ENCODE measurements at places on chromosomes 11 and 22.
A peak's percentile ranks its signal among the peaks of the same experiment; 100 is the strongest.

DNA sequence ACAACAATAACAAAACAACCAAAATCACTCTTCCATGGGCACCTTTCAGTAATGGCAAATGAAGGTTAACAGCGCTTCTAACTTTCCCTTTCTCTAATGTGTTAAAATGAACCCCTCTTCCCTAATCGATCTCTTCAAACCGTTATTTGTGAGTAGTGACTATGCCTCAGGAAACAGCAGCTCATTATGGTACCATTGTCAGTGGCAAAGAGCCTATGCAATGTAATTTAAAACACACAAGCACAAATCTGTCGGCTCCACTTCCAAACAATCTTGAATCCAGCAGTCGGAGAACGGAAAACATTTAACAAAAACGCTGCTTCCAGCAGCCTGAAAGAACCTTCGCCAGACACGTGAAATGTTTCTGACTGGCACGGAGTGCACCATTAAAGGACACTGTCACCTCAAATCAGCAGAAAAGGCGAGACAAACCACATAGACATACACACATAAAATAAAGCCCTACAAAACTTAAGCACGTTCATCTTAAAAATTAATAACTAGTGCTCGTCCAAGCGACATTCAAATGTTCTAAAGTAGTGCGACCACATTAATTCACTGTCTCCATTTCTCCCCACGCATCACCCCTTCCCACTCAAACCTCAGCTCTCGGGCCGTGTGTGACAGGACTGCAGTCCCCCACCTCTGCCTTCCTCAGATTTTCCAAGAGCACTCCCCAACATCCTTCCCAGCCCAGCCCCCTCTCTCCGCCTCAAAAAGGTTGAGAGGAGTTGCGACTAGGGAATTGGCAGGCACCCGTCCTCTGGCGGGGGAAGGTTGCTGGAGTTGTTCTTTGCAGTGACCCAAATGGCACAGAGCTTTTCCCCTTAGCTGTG is 748 bp downstream of the RAB30 start:
- DNase-seq: no peak

- no peak for DNase-seq
Observed at GRCh38 chr11:96318850-96319249, 24.1 kb downstream of the MAML2 start.

DNA sequence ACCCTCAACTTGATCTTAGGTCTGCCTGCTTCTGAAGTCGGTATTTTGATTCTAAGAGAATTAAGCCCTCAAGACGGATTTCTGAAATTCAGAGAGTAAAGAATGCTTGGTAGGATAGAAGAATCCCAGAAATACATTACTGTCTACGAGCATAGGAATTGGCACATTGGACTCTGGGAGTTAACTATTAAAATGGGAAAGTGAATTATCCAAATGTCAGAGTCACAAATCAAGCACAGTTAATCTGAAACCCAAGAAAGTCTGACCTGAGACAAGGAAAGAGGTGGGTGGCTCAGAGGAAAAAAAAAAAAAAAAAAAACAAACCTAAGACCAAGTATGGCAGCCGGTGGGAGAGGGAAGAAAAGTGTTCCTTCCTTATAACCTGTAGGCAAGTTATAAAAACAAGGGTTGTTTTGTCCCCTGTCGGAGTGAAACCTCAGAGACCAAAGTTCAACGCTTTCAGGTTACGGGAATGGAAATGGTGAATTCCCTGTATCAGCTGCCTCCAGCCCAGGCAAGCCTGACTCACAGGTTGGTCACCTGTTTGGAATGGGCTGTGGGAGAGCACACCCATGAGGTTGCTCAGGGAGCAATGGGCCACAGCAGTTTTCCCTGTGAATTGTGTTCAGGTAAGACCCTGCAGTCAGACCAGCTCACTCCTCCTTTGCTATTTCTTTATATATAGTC is 139.0 kb downstream of the ETS1 start:
- no peak for DNase-seq

DNA sequence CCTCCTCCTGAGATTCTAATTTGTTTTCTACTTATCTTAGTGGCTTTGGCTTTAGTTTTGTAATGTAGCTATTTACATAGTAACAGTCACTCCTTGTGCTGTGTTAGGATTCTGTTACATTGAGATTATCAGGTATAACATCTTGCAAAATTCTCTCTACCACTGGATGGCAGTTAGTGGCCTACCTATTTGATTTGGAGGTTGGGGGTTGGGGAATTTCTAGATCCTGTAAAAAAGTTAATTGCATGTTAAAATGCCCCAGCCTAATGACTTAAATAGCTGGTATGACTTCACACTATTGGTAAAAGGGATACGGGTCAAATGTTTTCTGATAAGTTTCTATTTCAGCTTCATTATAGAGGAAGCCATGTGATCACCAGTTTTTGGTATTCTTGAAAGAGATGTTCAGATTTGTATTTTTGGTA is 2.8 kb downstream of the GRK3 start:
- DNase-seq: no peak

GRCh38 chr11:10540546-10540914 is 457 bp downstream of the RNF141 start:
- DNase-seq: no peak

- DNase-seq: no peak
Observed at GRCh38 chr22:37273126-37273845, 9.0 kb upstream of the CYTH4 start.

- no peak for DNase-seq
Observed at GRCh38 chr11:128409476-128409875, 177.9 kb downstream of the ETS1 start.

DNA sequence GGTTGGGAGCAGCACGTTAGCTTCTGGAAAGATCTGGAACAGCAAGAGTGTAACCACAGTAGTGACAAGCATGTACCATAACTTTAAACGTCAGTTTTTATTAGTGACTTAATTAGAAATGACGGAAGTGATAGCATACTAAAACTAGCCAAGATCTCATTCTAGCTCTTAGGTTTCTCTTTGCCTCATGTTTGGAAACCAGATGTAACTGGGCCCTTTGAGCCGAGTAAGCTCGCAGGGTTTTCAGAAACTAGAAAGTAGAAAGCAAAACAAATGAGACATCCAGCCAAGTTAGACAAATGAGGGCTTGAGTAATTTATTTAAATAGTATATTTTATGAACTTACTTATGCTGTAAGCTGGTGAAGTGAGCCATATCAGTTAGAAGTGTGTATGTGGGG is 40.2 kb upstream of the SLC5A12 start:
- DNase-seq: no peak

- DNase-seq: no peak
Observed at GRCh38 chr22:17907748-17908051, 116.7 kb downstream of the MICAL3 start.

DNA sequence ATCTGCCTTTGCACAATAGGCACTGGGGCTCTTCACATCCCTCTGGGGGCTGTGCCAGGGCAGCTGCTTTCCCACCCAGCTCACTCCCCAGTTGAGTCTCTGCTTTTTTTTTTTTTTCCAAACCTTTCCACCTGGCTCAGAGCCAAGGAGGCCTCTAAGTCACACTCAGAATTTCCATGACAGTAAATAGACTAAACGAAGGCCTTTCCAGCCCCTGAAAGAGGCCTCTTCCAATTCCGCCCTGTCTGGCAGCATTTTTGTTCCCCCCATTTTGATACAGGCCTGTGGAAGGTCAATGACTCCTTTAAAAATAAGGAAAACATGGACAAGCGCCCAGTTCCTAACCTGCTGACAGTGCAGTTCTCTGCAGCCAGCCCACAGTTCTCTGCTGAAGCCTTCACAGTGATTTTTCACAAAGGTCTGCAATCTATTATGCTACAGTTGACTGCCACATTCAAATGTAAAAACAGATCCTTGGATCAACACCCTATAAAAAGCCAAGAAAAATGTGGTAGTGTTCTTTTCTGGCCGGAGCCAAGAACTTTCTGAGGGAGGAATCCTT is 107.5 kb upstream of the SESN3 start:
- no peak for DNase-seq

GRCh38 chr22:35913925-35914324 is 114.7 kb downstream of the RBFOX2 start:
- no peak for DNase-seq

GRCh38 chr11:8356216-8356615 is 92.5 kb upstream of the LMO1 start:
- no peak for DNase-seq

DNA sequence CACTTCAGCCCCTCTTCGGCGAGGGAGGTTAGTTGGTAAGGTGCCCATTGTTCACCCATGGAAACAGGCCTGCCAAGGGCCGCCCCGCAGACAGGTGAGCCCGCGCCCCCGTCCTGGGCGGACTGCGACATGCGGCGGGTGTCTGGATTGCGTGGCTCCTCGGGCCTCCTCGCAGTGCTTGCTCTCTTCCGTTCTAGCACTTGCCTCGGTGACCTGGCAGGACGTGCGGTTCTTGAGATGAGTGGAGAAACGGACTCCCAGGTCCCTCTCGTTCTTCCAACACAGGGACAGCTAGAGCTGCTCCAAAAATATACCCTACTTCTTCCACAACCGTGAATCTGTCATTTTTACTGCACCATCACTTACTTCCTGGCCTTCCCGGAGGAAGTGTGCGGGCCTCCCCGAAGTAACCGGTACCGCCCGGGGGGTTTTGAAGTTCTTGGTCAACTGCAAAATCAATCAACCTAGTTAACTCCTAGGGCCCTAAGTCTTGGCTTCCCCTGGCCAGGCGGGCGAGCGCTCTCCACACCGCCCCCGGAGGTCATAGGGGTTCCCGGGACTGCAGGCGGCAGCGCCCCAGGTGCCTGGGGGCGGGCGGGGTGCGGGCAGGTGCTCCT is 745 bp upstream of the ZBTB44 start:
- DNase-seq: peak; percentile 44

DNA sequence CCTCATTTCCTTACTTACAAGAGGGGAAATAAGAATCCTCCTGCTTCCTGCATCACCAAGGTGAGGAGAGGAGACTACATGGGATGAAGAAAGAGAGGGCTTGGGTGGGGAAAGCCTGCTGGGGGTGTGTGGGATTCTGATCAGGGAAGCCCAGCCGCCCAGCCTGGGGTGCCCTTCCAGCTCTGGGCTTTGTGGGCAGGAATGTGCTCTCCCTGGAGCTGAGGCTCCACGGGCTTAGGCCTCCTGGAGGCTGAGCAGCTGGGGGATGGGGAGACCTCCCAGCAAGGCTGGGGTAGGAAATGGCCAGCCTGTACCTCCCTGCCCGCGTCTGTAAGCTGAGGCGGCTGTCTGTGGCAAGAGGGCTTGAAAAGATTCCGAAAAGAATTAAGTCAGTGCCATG is 206.1 kb downstream of the GRIK4 start:
- no peak for DNase-seq

GRCh38 chr11:33344611-33345010 is 87.4 kb downstream of the HIPK3 start:
- no peak for DNase-seq

DNA sequence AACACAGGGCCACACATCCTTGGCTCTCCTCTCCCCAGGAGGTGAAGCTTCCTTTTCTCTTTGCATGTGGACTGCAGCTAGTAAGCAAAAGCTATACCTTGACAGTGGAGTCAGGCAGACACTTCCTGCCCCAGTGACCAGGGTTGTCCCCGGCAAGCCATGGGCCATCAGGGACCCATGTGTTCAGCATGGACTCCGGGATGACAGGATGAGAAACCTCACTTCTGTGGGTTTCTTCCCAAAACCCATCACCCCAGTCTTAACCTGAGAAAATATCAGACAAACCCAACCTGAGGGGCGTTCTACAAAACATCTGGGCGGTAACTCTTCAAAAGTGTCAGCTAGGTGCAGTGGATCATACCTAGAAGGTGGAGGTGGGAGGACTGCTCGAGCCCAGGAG is 40.2 kb downstream of the GNB1L start:
- DNase-seq: no peak

DNA sequence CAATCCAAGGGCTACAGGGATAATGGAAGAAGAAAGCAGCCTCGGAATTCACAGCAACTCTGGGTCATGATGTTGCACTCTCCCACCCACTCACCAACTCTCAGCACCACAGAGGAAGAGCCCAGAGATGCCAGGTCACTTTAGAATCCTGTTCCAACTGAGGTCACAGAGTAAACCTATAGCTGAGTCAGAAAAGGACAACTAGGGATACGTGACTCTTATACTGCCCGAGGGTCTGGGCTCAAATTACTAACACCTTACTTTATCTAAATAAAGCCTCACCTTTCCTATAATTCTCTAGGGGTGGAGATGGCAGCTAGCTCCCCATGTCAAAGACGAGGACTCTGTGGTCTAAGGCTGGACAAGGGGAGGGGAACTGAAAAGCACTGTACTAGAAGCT is 24.6 kb downstream of the IL18BP start:
- no peak for DNase-seq

GRCh38 chr22:44665115-44665514 is 36.9 kb upstream of the PRR5 start:
- no peak for DNase-seq

DNA sequence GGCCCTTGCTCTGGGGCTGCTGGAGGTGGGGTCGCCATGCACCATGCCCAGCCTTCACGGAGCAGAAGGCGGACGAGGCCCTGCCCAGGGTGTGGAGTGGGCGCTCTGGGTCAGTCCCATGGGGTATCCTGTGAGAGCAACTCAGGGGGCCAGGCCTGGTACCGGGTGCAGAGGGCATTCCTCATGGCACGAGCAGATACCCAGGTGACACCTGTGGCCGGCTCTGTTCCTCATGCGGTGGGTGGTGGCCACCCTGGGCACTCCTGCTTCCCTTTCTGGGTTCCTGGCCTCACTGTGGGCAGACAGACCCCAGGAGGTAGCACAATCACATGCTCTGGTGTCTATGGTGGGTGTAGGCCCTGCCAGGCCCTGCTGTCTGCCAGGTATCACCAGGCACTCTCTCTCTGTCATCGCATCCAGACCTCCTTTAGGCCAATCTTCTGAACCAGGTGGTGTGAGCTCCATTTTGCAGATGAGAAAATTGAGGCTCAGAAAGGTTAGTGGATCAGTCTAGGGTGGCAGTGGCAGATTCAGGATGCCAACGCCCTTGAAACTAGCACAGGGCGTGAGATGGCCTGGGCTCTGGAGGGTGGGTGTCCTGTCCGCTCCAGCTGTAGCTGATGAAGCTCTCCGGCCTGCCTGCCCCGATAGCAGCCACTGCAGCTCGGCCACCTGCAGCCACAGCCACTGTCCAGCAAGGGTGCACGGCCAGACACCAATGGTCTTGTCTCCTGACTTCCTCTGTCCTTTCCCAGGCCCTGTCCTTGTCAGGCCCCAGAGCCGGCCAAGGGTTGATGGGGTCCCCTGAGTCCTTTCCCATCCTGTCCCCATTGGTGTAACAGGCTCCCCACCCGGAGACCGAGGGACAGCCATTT is 15.1 kb downstream of the DGKZ start:
- DNase-seq: no peak

- no peak for DNase-seq
Observed at GRCh38 chr22:30830907-30831306, 136.2 kb downstream of the OSBP2 start.

DNA sequence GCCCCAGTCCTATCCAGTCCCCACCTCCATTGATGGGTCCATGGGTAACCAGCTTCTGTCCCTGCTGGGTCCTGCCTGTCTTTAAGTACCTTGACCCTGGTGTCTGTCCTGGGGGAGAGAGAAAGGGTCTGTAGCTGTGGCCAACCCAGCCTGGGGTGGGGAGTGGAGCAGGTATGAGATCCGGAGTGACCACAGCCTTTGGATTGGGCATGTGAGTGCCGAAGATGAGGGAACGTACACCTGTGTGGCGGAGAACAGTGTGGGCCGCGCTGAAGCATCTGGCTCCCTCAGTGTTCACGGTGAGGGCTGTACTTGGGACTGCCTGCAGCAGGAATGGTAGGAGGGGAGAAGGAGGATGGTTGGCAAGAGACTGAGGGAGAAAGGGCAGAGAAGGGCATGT is 5.2 kb downstream of the ROBO3 start:
- DNase-seq: no peak
